ENCODE measurements at places on chromosomes 3 and 15.

DNA sequence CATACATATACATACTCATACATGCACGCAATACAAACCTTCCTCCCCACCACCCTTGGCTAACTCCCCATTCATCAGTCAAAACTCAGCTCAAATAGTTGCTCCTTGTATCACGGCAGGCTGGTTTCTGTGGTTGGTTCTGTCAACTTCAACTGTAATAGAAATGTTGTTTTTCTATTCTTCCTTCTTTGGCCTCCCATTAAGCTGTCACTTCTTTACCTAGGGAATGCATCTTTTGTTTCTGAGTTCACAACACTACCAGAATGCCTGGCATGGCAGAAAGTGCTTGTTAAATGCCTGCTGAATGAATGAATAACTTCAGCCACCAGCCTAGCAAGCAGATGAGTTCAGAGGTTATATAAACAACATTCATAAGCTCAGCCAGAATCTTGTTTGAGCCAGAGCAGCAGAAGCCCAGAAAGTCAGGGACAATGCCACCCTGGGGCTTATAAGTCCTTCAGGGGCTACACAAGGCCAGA is 63.1 kb downstream of the B3GALNT1 start:
- no peak for DNase-seq

DNA sequence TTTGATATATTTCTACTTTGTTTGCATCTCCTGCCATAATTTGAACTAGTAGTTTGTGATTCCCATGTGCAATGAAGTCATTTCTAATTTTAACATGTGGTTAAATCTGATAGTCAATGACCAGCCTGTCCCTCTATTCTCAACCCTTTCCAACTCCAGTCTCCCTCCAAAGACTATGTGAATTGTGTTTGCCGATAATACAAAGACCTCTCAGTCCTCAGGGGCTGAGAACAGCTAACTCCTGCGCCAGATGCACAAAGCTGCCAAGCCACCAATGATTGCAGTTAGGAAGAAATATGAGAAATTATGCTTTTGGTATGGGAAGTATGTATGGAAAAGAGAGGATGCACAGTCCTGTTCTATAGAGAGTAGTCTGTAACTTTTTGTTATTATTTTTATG is 54.0 kb downstream of the KCNH8 start:
- no peak for DNase-seq

GRCh38 chr15:62109982-62110851 is 43.4 kb downstream of the C2CD4A start:
- DNase-seq = no peak

DNA sequence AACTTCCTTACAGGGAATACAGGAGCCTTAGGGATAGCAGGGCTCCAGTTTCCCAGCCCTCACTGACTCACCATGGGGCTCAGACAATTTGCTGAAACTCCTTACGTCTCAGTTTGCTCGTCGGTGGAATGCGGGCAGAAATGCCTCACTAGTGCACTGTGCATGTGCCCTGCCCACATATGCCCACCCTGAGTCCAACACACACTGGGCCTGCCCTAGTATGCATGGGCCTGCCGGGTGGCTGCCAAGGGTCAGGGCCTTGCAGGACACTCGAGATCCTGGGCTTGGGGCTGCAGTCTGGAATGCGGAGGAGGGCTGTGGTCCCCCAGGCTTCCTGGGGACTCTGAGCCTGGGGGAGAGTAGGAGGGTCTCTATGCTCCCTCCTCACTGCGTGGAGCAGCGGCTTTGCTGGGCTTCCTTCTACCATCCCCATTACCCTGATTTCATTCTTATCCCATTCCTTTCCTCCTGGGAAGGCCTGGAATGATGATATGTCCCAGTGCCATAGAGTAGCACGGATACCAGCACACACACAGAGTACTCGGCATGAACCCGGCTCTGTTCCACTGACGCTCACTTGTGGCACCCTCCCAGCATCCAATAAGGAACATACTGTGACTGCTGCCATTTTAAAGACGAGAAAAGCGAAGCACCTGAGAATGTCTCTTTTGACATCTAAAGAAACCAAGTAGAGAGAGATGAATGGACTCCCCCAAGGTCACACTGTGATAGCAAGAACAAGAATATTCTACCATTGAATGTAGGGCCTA is 124.2 kb downstream of the ASB7 start:
- no peak for DNase-seq

GRCh38 chr3:31704591-31705179 is 172.0 kb downstream of the STT3B start:
- no peak for DNase-seq

DNA sequence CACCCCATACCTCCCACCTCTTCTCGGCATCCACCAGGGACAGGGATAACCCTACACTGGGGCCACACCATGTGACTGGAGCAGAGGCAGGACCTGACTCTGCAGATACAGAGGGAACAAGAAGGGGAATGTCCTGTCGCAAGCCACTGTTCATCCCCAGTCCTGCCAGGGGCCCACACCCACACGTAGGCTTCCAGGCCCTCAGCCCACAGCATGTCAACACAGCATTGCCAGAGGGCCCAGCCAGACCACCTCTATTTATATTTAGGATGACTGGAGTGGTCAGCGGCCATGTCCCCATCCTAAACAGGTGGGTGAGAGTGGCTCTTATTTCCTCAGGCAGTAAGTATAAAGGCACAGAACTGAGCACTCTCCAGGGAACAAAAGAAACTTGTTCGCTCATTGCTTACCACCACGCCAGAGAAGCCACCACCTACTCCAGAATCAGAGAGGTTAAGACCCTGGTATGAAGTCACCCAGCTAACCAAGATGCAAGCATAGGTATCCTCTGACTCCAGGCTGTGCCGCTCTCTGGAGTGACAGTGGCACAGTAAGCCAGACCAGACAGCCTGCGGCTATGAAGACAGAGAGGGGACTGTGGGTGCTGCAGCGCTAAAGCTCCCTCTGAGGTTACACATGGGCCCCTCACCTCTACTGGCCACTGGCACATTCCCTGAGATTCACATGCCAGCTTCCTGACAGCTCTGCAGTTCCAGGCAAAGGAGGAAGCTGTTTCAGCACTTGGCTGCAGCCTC is 67.9 kb downstream of the LRIG1 start:
- DNase-seq = no peak

- no peak for DNase-seq
These were observed 53.9 kb downstream of the ROPN1B start for GRCh38 chr3:126022741-126023359.

DNA sequence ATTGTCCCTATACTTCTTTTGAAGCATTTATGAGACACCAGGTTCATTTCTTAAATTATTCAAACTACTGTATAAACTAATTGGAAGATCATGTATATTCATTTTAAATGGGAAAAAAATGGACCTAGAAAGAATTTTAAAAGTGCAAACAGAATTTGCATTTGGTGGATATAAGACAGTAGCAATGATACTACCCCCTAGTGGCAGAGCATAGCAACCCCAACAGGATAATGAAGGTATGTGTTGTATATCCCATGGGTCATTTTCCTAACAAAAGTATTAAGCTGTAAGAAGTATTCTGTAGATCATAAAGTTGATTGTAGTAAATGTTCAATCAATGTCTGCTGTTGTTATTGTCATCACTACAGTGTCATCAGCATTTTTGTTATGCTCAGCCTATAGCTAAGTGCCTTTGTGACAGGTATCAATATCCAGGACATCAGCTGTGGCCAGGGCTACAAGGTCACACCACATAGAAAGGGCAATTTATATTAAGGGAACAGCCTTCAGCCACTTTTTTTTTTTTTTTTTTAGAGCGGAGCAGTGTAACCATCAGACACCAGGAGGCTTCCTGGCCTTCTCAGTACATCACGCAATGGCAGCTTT is 175.8 kb downstream of the FOXB1 start:
- DNase-seq = peak; percentile 54

DNA sequence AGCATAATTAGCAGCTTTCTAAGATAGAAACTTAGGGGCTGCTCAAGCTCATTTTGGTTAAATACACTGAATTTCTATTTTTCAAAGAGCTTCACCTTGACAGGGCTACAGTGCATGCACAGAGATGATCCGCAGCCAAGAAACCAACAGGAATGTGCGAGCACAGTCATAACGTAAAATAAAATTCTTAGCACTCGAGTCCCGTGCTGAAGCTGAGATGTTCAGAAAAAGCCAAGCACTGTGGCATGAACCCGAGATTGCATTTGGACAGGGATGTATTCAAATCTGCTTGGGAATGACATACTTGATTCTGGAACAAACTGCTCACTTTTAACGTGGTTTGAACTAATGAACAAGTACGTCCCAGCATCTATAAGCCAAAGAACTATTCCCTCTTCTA is 340.3 kb downstream of the FOXP1 start:
- no peak for DNase-seq

DNA sequence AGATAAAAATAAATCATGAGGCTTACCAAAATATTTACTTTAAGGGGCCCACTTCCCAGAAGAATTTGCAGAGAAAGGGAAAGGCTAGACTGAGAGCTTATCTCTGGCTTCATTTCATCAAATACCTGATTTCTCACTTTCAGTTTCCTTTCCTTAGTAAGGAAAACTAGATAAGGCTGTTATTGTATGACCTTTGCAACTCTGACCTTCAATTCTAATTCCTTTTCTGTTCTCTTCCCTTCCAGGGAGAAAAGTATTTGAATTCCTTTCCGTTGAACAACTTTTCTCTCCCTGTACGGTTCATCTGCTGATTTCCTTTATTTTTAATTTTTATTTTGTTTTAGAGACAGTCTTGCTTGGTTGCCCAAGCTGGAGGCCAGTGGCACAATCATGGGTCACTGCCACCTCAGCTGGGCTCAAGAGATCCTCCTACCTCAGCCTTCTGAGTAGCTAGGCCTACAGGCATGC is 7.1 kb upstream of the PXK start:
- no peak for DNase-seq

- no peak for DNase-seq
These were observed 64.4 kb downstream of the STRIT1 start for GRCh38 chr3:155229086-155229485.

GRCh38 chr15:91632981-91633380 is 220.5 kb upstream of the SLCO3A1 start:
- DNase-seq = no peak

- DNase-seq = no peak
These were observed 191.3 kb downstream of the SHOX2 start for GRCh38 chr3:157914882-157915281.

GRCh38 chr15:49589030-49589429 is 31.6 kb downstream of the FAM227B start:
- no peak for DNase-seq

- DNase-seq = no peak
These were observed 9.1 kb upstream of the ZBTB20 start for GRCh38 chr3:115156046-115156654.

- DNase-seq = no peak
These were observed 81.4 kb downstream of the IQSEC1 start for GRCh38 chr3:12991861-12992281.

GRCh38 chr3:141643391-141643790 is 94.7 kb upstream of the RNF7 start:
- no peak for DNase-seq

All from activated naive CD4-positive, alpha-beta T cell treated with anti-CD3 and anti-CD28 coated beads, Interleukin-2, amount 10 ng/mL, durations not matched to agents 7 days and 5 days (primary cell).